ENCODE measurements at places on chromosomes 5 and 9. TPM values are rescaled to one million over a fixed set of nuclear protein-coding genes. Genes with fewer than 3 reads are reported as not detected.

DNA sequence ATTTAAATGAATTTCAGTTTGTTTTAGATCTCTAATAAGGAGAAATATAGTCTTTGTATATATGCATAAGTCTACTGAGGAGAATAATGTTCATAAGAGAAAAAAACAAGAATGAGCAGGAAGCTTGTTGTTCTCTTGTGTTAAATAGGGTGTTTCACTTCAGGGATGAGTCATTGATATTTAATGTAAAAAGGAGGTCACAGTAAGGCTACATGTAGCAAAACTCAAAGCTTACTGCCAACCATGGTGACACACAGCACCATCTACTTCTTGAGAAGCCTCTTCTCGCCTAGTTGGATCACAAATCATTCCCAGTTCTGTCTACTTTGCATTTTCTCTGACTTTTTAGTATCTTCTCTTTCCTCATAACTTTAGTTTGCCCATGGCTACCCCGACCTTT lies 1466.0 kb upstream of the C9orf72 start:
- H3K27ac ChIP-seq = no peak overlapping the region
- H3K4me1 ChIP-seq = no peaks in the 10 kb centered on the region
- no peaks in the 10 kb centered on the region for H3K27me3 ChIP-seq
- no peak for DNase-seq
- no peak overlapping the region for H3K4me3 ChIP-seq

- DNase-seq = no peak
- H3K36me3 ChIP-seq = no peaks in the 10 kb centered on the region
- peaks cover 22% of the 10 kb centered on the region for H3K4me1 ChIP-seq
- H3K27me3 ChIP-seq = no peaks in the 10 kb centered on the region
- no peak overlapping the region for H3K4me3 ChIP-seq
- H3K27ac ChIP-seq = no peak overlapping the region
Observed at GRCh38 chr9:113885183-113886025, 9.3 kb downstream of the ZNF618 start.

GRCh38 chr9:13053504-13053903 lies 226.0 kb downstream of the MPDZ start:
- no peaks in the 10 kb centered on the region for H3K4me1 ChIP-seq
- no peak for DNase-seq
- no peaks in the 10 kb centered on the region for H3K36me3 ChIP-seq
- H3K27ac ChIP-seq = no peak overlapping the region

DNA sequence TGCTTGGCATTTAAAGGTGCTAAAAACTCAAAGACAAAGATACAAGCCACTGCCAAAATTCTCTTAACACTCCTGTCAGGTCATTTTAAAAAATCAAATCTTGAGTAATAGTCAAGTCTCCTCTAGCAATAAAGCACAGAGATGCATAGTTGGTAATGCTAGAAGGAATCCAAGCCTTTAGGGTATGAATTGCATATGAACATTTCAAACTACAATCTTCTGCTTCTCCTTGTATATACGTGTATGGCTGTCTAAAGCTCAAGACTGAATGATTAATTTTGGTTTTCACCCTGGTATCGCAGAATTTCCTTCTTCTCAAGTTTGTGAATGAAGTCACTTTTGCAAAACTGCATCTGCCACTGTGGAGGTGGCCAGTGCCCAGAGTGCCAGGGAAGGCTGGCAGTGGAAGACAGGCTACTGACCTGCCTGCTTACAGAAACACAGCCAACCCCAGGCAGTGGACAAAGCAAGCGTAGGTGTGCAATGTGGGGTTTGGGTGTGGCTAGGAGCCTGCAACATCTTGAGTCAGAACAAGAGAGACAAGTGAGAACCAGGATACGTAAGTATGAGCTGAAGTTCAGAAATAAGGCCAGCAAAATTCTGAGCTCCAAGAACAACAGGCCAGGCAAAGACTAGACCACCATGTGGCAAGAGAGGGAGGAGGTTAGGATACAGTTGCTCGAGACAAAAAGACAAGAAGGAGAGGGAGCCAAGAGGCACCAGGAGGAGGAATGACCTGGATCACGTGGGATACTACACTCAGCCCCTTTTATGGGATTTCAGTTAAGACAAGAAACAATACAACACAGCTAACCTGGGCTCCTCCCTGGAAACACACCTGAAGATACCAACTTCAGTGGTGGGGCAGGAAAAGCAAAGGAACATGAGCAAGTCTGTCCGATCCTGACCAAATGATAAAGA lies 22.6 kb downstream of the MYO10 start:
- peaks cover 52% of the 10 kb centered on the region for H3K4me1 ChIP-seq
- H3K27ac ChIP-seq = no peak overlapping the region
- H3K27me3 ChIP-seq = no peaks in the 10 kb centered on the region
- H3K36me3 ChIP-seq = no peaks in the 10 kb centered on the region

GRCh38 chr9:80964374-80964773 lies 725.0 kb downstream of the TLE1 start:
- no peaks in the 10 kb centered on the region for H3K36me3 ChIP-seq
- H3K4me1 ChIP-seq = no peaks in the 10 kb centered on the region

DNA sequence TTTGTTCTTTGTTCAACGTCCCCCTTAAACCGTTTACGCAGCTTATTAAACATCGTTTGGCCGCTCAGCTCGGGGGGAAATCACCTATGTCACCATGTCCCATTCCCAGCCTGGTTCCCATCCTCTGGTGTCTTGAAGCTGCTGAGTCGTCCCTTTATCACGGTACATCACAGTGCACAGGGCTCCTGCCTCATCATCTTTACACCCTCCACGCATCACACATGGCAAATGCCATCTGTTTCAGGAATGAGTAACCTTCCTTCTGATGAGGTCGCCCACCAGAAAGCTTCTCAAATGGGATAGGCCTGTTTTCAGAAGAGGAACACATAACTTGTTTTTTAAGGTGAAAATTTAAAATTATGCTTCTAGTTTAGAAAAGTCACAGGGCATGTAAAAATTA lies 7.9 kb upstream of the LHX6 start:
- peaks cover 2% of the 10 kb centered on the region for H3K36me3 ChIP-seq
- H3K4me1 ChIP-seq = no peaks in the 10 kb centered on the region
- DNase-seq = no peak

- no peaks in the 10 kb centered on the region for H3K36me3 ChIP-seq
- no peak for DNase-seq
- no peak overlapping the region for H3K4me3 ChIP-seq
- H3K27ac ChIP-seq = no peak overlapping the region
Observed at GRCh38 chr5:28329176-28329575, 1290.8 kb upstream of the CDH9 start.

GRCh38 chr9:127506814-127507750 lies 55.8 kb downstream of the LRSAM1 start:
- H3K4me1 ChIP-seq = no peaks in the 10 kb centered on the region
- H3K36me3 ChIP-seq = peaks cover 19% of the 10 kb centered on the region
- no peaks in the 10 kb centered on the region for H3K27me3 ChIP-seq
- H3K27ac ChIP-seq = no peak overlapping the region

DNA sequence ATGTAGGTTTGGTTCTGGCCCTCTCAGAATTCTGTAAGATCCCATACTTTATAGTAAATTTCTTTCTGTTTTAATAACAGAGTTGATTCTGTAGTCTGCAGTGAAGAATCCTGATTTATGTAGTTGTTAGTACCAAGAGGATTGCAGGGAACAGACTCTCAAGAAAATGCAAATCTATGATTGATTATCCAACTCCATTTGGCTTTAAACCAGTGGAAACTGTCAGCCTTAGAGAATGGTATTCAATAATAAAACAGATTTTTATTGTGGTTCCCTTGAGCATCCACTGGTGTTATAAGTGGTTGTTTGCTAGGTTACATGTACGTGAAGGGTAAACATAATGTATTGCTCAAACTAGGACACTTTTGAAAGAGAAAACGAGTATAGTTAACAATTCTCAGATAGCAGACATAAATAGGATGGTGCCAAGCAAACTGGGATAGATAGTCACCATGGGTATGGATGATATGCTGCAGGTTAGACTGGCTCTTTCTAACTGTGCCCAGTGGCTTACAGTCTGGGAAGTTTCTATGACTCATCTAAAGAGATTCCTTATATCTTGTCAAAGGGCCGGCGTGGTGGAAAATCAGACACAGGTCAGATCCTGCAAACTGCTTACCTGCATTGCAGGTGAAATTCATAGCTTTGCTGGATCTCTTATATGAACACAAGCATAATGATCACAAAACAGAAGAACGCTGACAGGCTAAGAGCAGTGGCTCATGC lies 41.7 kb upstream of the RPS23 start:
- H3K27ac ChIP-seq = no peak overlapping the region
- no peaks in the 10 kb centered on the region for H3K4me1 ChIP-seq
- no peak for DNase-seq
- H3K27me3 ChIP-seq = peaks cover 22% of the 10 kb centered on the region

DNA sequence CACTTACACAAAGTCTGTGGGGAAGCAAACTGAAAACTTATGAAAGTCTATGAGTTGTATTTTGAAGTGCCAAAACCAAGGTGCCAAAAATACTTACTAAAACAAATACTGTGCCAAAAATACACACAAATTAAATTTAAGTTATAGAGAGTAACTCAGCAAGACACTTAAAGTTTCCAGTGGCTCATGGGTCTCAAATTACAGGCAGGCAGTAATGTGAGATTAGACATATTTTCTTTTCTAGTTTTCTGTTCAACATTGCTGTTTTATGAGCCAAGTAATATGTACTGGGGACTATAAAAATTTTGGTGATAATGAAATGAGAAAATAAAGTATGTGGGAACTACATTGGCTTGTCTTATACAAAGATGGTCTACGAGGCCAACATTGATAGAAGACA lies 172.2 kb upstream of the SNX2 start:
- H3K4me3 ChIP-seq = no peak overlapping the region
- H3K4me1 ChIP-seq = no peaks in the 10 kb centered on the region
- no peaks in the 10 kb centered on the region for H3K36me3 ChIP-seq
- H3K27me3 ChIP-seq = no peaks in the 10 kb centered on the region
- no peak overlapping the region for H3K27ac ChIP-seq
- no peak for DNase-seq

DNA sequence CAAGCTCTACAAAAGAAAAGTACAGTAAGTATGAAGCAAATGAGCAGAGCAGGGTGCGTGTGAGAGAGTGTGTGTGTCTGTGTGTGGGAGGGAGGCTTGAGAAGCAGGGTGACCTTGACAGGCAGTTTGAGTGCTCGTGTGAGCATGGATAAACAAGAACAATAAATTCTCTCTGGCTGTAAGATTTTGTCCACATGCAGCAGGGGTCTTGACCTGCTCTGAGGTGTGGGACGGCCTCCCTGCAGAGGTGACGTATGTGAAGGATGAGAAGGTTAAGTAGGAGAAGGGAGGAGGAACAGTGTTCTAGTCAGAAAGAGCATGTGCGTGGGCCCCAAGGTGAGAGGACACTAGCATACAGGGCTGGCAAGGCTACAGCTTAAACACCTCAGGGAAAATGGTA lies 49.0 kb downstream of the SPTLC1 start:
- H3K27me3 ChIP-seq = no peaks in the 10 kb centered on the region
- H3K4me1 ChIP-seq = no peaks in the 10 kb centered on the region
- peaks cover 13% of the 10 kb centered on the region for H3K36me3 ChIP-seq
- no peak for DNase-seq
- H3K4me3 ChIP-seq = no peak overlapping the region

- no peaks in the 10 kb centered on the region for H3K27me3 ChIP-seq
- DNase-seq = no peak
- H3K36me3 ChIP-seq = no peaks in the 10 kb centered on the region
- H3K4me1 ChIP-seq = no peaks in the 10 kb centered on the region
- H3K27ac ChIP-seq = no peak overlapping the region
- H3K4me3 ChIP-seq = no peak overlapping the region
Observed at GRCh38 chr9:86741311-86742208, 205.7 kb downstream of the GAS1 start.

GRCh38 chr5:82336226-82336958 lies 58.2 kb upstream of the RPS23 start:
- no peak overlapping the region for H3K4me3 ChIP-seq
- H3K27ac ChIP-seq = no peak overlapping the region
- DNase-seq = no peak
- H3K36me3 ChIP-seq = no peaks in the 10 kb centered on the region
- H3K4me1 ChIP-seq = no peaks in the 10 kb centered on the region

The SMC2 gene
- 31.4 TPM for total RNA-seq

The STARD4 gene
- total RNA-seq = 87.8 TPM

Data from endothelial cell of umbilical vein (primary cell).